ENCODE measurements at places on chromosomes 13 and 19.

DNA sequence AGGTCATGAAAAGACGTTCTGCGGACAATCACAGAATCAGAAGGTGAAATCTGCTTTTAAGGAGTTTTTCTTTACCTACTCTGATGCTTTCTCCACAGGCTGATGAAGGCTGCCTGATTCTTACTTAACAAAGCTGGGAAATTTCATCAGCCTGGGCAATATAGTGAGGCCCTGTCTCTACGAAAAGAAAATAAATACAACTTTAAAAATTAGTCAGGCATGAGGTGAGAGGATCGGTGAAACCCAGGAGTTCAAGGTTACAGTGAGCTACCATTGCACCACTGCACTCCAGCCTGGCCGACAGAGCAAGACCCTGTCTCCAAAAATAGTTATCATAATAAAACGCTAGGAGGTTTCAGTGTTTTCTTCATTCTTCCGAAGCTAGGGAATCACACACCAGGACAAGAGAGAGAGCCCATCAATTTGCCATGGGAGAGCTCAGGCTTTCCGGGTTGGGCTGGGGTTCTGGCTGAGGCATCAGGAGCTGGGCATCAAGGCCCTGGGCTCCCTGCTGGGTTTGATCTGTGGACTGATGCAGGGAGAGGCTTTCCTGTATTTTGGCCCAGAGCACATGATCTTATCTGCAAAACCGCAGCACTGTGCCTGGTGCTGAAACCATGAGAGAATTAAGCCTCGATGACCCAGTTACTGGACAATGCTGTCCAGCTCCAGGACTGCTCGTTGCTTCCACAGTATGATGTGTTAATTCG is 25.1 kb upstream of the CEBPG start:
- H3K4me3 ChIP-seq: no peak overlapping the region
- H3K36me3 ChIP-seq: no peaks in the 10 kb centered on the region

DNA sequence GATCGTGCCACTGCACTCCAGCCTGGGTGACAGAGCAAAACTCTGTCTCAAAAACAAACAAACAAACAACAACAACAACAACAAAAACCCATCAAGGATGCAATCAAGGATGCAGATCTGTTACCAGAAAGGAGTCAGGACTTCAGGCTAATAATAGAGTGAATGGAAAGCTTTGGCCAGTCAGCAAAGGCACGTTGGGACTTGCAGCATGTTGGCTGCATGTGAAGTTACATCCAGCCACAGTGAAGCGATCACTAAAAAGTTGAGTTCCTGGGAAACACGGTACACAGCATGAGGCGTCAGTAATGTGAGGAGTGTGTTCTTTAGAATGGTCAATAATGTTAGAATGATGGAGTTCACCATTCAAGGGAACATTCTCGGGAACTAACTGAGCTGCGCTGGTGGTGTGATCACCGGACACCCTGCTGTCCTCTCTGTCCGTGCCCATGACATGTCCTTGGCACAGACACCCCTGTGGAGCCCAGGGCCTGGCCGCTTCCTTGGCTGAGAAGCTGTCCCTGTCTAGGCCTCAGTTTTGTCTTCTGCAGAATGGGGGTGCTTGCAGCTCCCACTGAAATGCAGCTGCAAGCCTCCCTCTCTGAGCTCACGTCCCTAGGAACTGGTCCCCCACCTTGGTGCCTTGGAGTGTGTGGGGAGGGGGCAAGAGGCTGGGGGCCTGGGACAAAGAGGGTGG is 2.3 kb upstream of the LGALS7B start:
- H3K4me3 ChIP-seq: no peak overlapping the region

GRCh38 chr13:42788601-42789000 is 7.2 kb downstream of the FAM216B start:
- peaks cover 3% of the 10 kb centered on the region for H3K4me1 ChIP-seq
- no peak for DNase-seq
- H3K27me3 ChIP-seq: no peaks in the 10 kb centered on the region
- no peak overlapping the region for H3K27ac ChIP-seq
- no peak overlapping the region for H3K4me3 ChIP-seq

DNA sequence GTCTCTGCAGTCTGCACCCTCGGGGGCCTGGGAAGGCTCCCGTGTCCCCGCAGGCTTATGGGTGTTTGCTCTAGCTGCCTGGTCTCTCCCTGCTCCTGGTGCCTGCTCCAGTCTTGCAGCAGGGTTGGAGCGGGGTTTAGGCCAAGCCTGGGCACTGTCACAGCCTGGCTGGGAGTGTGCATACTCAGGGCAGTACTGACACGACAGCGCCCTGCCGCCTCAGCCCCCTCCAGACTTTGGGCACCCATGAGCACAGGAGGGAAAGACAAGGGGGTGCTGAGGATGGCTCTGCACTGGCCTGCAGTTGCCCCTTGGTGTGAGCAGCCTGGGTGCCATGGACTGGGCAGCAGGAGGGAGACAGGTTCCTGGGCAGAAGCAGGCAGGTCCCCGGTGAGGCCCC is 35.7 kb downstream of the CEP89 start:
- H3K4me1 ChIP-seq: no peaks in the 10 kb centered on the region
- H3K27me3 ChIP-seq: no peaks in the 10 kb centered on the region
- H3K4me3 ChIP-seq: no peak overlapping the region
- H3K36me3 ChIP-seq: peaks cover 68% of the 10 kb centered on the region
- DNase-seq: no peak

DNA sequence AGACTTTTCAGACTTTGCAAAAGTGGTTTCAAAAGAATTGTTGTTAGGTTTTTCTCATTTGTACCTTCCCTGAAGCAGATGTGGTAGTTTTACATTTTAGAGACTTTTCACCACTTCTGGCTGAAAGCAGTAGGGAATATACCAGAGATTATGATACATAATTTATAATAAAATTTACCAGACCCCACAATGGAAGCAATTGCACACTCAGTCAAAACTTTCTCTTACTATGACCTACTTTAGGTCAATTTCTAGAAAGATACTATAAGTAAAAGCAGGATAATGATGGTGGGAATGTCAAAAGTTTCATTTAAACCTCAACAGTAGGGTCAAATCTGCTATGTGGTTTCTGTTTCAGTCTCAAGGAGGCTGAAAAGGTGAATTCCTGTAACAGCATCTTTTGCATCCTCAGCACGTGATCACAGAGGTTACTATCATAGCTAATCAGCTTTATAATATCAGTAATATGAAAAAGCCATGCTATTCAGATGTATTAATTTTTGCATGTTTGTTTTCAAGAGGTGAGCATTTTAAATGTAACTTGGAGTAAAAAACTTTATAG is 26.9 kb downstream of the PCCA start:
- H3K27ac ChIP-seq: no peak overlapping the region
- no peak for DNase-seq
- H3K36me3 ChIP-seq: peaks cover 12% of the 10 kb centered on the region
- no peak overlapping the region for H3K4me3 ChIP-seq
- H3K27me3 ChIP-seq: no peaks in the 10 kb centered on the region
- H3K4me1 ChIP-seq: no peaks in the 10 kb centered on the region

GRCh38 chr13:51562011-51562671 is 22.1 kb upstream of the WDFY2 start:
- no peaks in the 10 kb centered on the region for H3K36me3 ChIP-seq
- no peak for DNase-seq
- no peaks in the 10 kb centered on the region for H3K27me3 ChIP-seq
- H3K4me3 ChIP-seq: no peak overlapping the region
- no peak overlapping the region for H3K27ac ChIP-seq

DNA sequence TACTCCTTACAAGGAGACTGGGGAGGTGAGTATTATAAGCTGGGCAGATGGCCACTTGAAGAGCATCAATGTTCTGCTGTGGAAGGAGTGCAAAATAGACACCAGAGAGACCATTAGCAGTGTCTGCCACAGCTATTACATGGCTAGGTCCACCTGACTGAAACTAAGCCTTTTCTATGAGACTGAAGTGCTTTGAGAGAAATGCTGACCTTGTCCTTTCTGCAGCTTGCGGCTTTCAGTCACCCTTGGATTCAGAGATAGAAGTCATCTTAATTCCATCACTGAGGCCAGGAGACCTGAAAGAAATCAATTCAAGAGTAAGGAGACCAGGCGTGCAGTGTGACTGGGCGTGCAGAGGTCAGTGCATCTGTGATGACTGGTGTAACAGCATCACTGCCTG is 1.3 kb upstream of the ZFP28 start:
- H3K27ac ChIP-seq: no peak overlapping the region
- no peaks in the 10 kb centered on the region for H3K27me3 ChIP-seq
- no peak for DNase-seq
- H3K4me3 ChIP-seq: peak overlapping the region; percentile 92

GRCh38 chr19:7969555-7969939 is 26.1 kb upstream of the TIMM44 start:
- no peak overlapping the region for H3K4me3 ChIP-seq
- no peaks in the 10 kb centered on the region for H3K27me3 ChIP-seq
- no peak overlapping the region for H3K27ac ChIP-seq
- peaks cover 85% of the 10 kb centered on the region for H3K36me3 ChIP-seq

- no peaks in the 10 kb centered on the region for H3K27me3 ChIP-seq
- no peak overlapping the region for H3K27ac ChIP-seq
- H3K4me3 ChIP-seq: no peak overlapping the region
- H3K4me1 ChIP-seq: no peaks in the 10 kb centered on the region
- peaks cover 27% of the 10 kb centered on the region for H3K36me3 ChIP-seq
- no peak for DNase-seq
Observed at GRCh38 chr13:96020155-96020575, 33.0 kb downstream of the UGGT2 start.

DNA sequence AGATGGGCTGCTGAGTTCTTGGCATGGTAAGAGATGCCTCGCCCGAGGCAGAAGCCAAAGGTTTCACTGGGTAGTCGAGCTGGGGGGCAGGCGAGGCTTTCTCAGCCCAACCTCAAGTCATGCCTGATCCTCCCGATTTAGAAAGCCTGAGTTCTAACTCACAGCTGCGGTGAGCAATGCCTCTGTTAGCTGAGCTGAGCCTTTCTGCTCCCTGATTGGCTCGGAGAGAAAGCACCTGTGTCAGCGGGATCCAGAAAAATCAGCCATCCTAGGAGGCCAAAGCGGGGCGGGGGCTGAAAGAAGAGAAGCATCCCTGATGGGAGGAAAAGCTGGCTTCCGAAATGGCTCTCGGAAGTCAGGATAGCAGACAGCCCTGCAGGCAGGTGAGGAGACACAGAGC is 44.7 kb downstream of the CACNA1A start:
- H3K27me3 ChIP-seq: no peaks in the 10 kb centered on the region
- no peak overlapping the region for H3K4me3 ChIP-seq
- DNase-seq: no peak
- no peaks in the 10 kb centered on the region for H3K36me3 ChIP-seq
- H3K4me1 ChIP-seq: no peaks in the 10 kb centered on the region

DNA sequence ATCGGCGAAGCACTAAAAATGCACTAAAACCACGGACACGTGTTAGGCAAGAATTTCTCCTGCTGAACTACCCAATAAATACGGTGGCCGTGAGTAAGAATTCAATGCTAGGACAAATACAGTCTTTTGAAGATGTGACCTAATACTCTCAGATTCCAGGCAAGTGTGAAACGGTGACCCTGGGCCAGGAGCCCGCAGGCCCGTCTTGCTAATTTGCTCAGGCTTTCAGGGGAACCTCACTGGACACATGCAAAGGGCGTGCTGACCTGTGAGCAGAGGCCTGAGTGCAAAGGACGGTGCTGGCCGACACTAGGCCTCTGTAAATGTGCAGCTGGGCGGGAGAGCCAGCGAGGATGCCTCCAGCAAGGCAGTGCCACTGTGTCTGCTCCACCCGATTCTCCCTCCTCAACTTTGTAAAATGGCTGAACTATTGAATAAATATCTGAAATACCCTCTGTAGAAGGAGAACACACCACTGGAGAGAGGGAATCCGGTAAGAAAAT is 70.1 kb downstream of the STK24 start:
- H3K27me3 ChIP-seq: no peaks in the 10 kb centered on the region
- H3K4me1 ChIP-seq: peaks cover 12% of the 10 kb centered on the region
- no peak for DNase-seq
- H3K4me3 ChIP-seq: no peak overlapping the region

GRCh38 chr19:8334458-8335342 is 8.4 kb downstream of the KANK3 start:
- H3K4me3 ChIP-seq: peak overlapping the region; percentile 44
- no peak overlapping the region for H3K27ac ChIP-seq
- no peaks in the 10 kb centered on the region for H3K4me1 ChIP-seq
- H3K36me3 ChIP-seq: no peaks in the 10 kb centered on the region
- peaks cover 17% of the 10 kb centered on the region for H3K27me3 ChIP-seq

DNA sequence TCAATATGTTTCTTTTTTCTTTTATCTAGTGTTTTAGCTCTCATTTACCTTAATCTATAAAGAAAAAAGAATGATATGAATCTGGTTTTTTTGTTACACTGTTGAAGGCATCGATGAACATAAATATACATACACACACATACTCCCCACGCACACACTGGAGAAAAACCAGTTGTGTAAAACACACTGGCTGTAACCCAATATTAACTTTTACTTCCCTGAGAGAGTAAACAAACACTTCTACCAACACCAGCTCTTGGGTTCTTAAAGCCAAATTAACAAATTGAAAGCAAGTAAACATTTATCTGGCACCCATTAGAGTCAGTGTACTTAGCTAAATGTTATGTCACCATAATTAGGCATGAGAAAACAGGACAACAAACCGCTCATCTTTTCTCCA is 145.7 kb downstream of the ABCC4 start:
- DNase-seq: no peak
- H3K36me3 ChIP-seq: no peaks in the 10 kb centered on the region
- H3K4me1 ChIP-seq: no peaks in the 10 kb centered on the region
- no peak overlapping the region for H3K4me3 ChIP-seq
- no peaks in the 10 kb centered on the region for H3K27me3 ChIP-seq
- no peak overlapping the region for H3K27ac ChIP-seq

GRCh38 chr13:46289260-46289955 is 77.7 kb downstream of the LRRC63 start:
- H3K4me3 ChIP-seq: no peak overlapping the region
- no peaks in the 10 kb centered on the region for H3K36me3 ChIP-seq
- no peaks in the 10 kb centered on the region for H3K4me1 ChIP-seq

- DNase-seq: no peak
- H3K36me3 ChIP-seq: no peaks in the 10 kb centered on the region
- peaks cover 29% of the 10 kb centered on the region for H3K4me1 ChIP-seq
- no peaks in the 10 kb centered on the region for H3K27me3 ChIP-seq
Observed at GRCh38 chr19:1860042-1860775, 3.2 kb downstream of the KLF16 start.

DNA sequence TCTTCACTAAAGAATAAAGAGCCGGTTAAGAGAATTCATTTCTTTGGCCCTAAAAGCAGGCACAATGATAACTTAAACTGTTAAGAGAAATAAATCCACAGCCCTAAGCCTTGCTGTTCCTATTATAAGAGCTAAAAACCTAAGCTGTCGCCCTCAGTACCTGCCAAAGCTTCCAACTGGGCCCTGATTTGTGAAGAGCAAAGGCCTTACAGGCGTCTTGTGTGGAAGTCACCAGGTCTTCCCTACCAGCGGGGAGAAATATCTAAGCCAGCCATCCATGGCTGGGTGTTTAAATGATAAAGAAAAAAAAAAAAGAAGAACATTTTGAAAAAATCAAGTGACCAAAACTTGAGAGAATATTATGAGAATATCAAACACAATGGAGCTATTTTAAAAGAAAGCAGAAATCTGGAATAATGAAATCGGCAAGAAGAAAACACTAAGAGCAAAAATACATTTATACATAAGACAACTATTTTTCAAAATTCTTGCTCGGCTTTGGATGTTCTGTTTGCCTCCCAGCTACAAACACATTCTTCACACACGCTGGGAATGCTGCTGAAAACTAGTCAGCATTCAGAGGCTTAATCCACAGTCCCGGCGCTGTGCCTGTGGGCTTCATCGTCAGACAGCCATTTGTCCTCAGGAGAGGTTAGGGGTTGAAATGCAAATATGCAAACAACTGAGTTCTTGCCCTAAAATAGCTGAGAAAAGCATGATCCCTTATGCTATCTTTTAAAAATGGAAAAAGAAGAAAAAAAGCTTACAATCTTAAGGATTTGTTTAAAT is 89.8 kb upstream of the LSM14A start:
- H3K36me3 ChIP-seq: no peaks in the 10 kb centered on the region
- H3K4me3 ChIP-seq: no peak overlapping the region
- no peaks in the 10 kb centered on the region for H3K27me3 ChIP-seq
- no peak for DNase-seq

All from ascending aorta (tissue), 2 donors.